ENCODE measurements at places on chromosomes 3 and 15.
A peak's percentile ranks its signal among the peaks of the same experiment; 100 is the strongest.

GRCh38 chr3:40190056-40190455, 119.5 kb upstream of the EIF1B start:
- no peak for DNase-seq

GRCh38 chr3:128152419-128153155, 694 bp upstream of the EEFSEC start:
- no peak for DNase-seq

- no peak for DNase-seq
These were observed 897.2 kb upstream of the ARPP21 start for GRCh38 chr3:34742151-34742550.

GRCh38 chr15:74108111-74108510, 22.3 kb upstream of the ISLR2 start:
- DNase-seq = no peak

- no peak for DNase-seq
These were observed 300.6 kb downstream of the TLE3 start for GRCh38 chr15:69797051-69797595.

- no peak for DNase-seq
These were observed 13.1 kb downstream of the CCR5AS start for GRCh38 chr3:46393554-46394434.

DNA sequence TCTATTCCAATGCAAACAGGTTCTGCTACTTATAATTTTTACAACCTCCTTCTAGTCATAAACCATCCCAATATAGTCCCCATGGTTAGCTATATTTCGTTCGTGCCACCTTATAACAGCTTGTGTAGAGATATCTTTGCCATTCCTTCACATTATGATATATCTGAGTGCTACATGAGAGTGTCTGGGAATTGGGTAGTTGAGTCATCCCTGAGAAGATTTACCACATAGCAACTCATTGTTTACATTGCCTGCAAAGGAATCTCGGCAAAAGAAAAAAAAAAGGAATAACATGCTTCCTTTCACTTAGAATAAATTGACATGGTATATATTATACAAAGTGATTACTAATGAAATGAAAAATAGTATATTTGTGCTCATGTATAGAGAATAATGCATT, 86.0 kb upstream of the VGLL3 start:
- DNase-seq = peak; percentile 40

- no peak for DNase-seq
These were observed 143.5 kb downstream of the LRRK1 start for GRCh38 chr15:101062471-101063171.

DNA sequence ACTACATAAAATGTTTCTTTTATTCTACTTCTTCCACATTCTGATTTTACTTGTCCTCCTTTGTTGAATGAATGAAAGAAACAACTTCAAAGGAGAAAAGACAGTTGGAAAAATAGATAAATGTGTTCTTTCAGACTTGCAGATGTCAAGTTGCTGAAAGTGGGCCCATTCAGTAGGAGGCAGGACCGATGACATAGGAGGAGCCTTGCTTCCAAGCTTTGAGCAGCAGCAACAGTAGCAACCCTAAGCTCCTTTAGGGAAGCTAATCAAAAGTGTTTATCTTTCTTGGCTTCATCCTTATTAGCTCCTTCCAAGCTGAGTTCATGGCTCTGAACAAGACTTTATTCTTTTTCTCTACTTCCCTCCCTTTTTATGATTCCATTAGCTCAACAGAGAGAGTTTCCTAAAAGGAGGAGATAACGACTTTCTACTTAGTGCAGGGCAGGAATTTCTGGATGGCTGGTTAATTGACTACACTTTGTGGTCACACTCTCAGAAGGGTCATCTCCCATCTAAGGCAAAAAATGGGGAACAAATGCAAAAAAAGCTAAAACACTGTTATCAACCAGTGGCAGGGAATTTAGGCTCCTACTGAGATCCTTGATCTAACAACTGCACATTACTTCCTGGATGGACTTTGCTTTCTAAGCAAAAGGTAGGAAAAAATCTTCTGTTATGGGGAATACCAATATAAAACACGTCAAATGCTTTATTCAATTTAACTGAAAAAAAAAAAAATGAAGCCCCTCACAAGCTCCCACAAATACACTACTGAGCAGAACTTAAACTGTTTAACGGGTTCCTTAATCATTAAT, 4.8 kb downstream of the MORC1 start:
- no peak for DNase-seq

- DNase-seq = no peak
These were observed 23.2 kb downstream of the SHC4 start for GRCh38 chr15:48940508-48940907.

- no peak for DNase-seq
These were observed 42.8 kb upstream of the FBXL22 start for GRCh38 chr15:63554337-63554927.

DNA sequence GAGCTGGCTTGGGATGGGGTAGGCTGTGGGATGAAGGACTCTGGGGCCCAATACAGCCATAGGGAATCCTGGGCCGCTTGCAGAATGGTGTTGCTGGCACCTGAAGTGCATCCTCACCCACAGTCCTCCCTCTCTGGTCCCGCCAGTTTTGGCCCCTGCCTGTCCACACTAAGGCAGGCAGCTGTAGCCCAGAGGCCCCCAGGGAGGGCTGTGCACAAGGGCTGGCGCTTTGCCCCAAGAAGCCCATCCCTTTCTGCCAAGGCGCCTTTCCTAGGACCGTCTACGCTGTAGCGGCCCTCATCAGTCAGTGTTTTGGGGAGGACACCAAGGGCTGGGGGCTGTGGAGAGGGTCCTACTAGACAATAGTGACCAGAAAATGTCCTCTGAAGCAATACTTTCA, 116.2 kb upstream of the ABHD17C start:
- DNase-seq = no peak

- DNase-seq = no peak
These were observed 915 bp upstream of the KCTD6 start for GRCh38 chr3:58490860-58491501.

DNA sequence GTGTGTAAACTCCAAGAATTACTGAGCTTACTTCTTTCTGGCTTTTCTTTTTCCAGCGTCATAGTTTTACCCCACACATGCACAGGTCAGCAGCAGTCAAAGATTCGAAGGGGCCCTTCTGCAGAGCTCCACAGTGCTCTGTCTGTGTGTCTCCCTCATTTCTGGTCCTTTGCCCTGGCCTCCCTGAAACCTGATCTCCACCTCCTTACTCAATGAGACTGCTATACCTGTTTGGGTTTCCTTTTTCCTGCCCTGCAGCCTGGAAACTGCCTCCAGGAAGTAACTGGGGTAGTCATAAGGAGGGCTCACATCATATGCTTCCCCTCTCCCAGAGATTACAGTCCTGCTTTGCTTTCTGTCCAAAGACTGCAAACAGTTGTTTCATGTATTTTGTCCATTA, 82.8 kb upstream of the TNIK start:
- DNase-seq = no peak

DNA sequence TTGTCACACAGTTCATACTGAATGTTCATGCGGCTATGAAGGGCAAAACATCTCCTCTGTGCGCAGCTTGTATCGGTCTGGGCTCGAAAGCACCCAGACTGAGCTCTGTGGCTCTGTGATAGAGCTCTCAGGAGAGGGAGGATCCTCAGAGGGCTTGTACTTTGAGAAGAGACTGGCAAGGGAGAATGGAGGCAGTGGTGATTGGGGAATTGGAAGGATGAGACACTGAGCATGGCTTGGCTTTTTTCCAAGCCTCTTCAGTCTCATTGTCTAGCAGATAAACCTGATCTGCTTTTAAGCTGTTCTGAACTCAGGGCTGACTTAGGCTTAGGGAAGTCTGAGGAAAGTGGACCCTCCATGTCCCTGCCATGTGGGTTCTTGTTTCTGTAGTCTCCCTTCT, 43.0 kb downstream of the RAD54L2 start:
- no peak for DNase-seq

DNA sequence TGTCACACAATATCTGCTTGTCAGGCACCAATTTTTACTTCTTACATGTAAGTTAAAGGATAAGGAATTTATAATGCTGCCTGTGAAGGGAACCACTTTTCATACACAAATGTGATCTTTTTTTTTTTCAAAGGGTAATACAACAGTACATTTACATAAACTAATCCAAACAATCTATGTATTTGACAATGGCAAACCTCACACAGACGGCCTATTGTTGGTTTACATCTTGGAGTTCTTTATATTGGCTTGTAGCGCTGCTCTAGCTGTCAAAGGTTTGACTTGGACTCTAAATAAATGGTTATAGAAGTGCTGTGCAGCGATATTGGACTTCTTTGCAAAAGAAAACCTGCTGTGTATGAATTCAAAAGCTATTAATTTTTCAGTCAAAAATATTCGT, 598.0 kb downstream of the FOXP1 start:
- no peak for DNase-seq

GRCh38 chr3:161108840-161109239, 3.7 kb upstream of the B3GALNT1 start:
- DNase-seq = no peak

- DNase-seq = no peak
These were observed 695.4 kb downstream of the FHIT start for GRCh38 chr3:60555686-60556354.

- DNase-seq = no peak
These were observed 31.1 kb upstream of the NEO1 start for GRCh38 chr15:73021139-73021621.

DNA sequence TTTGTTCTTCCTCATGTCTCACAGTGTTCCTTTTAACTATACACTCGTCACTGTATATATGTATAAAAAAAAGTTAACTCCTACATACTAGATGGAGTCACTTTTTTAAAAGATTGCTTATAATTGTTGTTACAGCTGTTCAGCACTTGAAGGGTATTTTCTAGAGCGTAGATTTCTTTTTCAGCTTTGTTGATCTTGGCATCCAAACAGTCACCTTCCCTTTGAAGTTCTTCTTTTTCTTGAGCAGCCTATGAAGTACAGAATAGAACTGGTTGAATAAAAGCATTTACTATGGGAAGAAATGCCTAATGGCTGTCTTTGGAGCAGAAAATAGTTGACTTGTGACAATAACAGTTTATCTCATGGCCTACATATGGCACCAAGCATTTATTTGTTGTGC, 17.8 kb downstream of the TTC14 start:
- no peak for DNase-seq

DNA sequence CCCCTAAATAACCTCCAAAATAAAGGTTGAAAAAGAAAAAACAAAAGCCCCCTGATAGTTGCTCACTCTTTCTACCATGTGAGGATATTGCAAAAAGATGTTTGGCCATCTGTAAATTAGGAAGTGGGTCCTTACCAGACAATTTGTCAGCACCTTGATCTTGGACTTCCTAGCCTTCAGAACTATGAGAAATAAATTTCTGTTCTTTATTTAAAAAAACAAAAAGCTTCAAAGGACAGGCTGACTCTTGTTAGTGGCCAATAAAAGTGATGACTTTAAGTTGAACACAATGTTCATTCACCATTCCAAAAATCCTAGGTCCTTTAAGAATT, 103.5 kb downstream of the CBLB start:
- no peak for DNase-seq

DNA sequence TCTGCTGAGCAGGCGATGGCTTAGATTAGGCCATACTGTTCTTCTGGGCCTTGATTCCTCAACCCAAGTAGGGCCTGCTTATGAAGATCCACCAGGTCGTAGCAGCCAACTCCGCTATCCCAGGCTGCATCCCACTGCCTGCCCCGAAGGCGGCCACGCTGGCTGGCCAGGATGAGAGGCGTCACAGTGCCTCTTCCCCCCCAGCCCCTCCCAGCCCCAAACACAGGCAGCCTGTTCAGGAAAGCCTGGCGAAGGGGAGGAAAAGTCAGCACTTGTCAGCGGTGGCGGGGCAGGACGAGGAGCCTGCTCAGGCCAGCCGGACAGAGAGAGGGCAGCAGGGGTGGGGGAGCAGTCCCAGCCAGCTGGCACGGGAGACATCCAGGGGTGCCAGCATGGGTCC, 11.2 kb downstream of the PTH1R start:
- DNase-seq = no peak

DNA sequence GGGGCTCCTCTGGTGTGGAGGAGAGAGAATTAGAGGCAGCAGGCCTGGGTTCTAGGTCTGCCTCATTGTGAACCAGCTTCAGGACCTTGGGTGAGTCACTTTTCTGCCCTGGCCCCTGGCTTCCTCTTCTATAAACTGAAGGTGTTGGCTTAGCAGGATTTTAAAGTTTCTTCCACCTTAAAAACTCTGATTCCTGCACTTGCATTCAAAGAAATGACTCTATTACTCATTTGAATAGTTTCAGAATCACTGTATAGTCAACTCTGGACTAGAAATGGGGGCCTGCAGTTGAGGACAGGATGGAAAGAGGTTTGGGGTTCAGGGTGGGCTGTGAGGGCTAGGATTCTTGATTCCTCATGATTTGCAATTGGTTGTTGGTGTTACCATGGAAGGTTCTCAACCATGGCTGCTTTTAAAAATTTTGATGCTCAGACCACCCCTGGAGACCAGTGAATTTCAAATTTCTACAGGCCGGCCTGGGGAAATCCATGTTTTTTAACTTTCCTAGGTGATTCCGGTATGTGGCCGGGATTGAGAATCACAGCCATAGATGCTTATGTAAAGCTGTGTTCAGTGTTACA, 19.9 kb downstream of the SMAD3 start:
- DNase-seq = no peak

DNA sequence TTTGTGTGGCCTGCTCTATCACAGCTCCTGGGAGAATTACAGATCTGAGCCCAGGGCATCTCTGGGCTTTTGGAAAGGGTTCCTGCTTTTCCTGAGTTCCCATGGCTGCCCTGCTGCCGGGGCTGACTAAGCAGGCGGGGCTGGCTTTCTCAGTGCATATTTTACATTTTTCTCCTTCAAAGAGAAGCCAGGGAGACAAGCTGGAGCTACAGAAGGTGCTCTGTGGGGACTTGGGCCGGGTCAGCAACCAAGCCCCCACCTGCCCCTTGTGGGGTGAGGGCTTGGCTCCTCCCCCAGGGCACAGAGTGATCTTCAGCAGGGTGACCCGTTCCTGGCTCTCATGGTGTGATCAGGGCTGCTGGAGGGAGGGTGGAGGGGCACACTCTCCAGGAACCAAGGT, 17.4 kb downstream of the ABTB1 start:
- DNase-seq = no peak

DNA sequence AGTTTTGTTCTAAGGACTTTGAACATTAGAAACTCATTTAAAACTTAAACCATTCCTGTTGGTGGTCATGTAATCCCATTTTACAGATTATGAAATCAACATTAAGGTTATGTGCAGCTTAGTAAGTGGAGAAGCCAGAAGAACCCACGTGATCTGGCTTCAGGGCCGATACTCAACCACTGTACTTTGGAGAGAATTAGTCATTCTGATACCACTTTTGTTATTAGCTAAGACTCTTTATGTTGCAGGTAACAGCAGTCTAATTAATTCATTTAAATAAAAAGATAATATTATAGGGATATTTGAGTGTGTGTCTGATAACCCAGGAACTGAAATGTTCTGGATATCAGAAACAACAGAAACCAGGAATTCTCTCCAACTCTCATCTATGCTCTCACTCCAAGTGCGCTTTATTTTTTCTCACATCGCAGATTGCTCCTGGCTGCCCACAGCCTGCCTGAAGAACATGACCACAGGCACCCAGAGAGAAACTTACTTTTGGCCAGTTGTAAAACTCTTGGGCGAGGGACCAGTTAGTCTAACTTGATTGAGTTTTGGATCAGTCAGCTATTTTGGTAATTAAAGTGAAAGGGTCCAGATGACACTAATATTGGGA, 25.2 kb downstream of the UBE2E1 start:
- DNase-seq = no peak

GRCh38 chr3:41532976-41533375, 333.7 kb downstream of the CTNNB1 start:
- DNase-seq = peak; percentile 26
